CD4-positive, alpha-beta T cell treated with Interleukin-15 for 4 hours (primary cell): ENCODE measurements at places on chromosomes 2 and 18.

GRCh38 chr2:19837235-19837766, 64.5 kb downstream of the TTC32 start:
- no peak for DNase-seq

GRCh38 chr2:56128235-56128634, 55.6 kb upstream of the CCDC85A start:
- no peak for DNase-seq

- no peak for DNase-seq
These were observed 125.4 kb downstream of the CLIP4 start for GRCh38 chr2:29240601-29241000.

DNA sequence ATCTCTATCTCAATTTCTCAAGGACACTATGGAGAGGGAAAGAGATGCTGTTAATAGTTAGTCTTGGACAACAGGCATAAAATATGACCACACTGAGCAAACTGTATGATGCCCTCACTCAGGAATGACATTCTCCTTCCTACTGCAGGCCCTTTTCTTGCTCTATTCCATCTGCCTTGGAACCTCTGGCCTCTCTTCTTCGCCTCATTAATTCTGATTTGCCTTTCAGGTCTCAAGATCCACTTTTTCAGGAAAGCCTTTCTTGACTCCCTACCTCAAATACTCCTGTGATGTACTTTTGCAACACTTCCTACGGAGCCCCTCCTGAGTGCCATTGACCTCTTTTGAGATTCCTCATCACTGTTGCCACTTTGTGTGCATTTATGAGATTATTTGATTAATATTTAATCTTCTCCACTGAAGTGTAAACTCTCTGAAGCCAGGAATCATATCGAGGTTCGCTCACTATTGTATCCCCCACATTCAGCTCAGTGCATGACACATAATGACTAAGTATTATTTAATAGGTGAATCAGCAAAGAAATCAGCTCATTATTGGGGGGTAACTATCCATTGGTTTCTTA, 21.3 kb upstream of the SPP2 start:
- no peak for DNase-seq

- no peak for DNase-seq
These were observed 316 bp downstream of the CRIM1 start for GRCh38 chr2:36355890-36356297.
